Activated T-helper 17 cell treated with anti-CD3 and anti-CD28 coated beads, Interleukin-2, amount 50 U/mL, for 72 hours (primary cell): ENCODE measurements at places on chromosomes 7 and 10. TPM values are rescaled to one million over a fixed set of nuclear protein-coding genes. Genes with fewer than 3 reads are reported as not detected.

DNA sequence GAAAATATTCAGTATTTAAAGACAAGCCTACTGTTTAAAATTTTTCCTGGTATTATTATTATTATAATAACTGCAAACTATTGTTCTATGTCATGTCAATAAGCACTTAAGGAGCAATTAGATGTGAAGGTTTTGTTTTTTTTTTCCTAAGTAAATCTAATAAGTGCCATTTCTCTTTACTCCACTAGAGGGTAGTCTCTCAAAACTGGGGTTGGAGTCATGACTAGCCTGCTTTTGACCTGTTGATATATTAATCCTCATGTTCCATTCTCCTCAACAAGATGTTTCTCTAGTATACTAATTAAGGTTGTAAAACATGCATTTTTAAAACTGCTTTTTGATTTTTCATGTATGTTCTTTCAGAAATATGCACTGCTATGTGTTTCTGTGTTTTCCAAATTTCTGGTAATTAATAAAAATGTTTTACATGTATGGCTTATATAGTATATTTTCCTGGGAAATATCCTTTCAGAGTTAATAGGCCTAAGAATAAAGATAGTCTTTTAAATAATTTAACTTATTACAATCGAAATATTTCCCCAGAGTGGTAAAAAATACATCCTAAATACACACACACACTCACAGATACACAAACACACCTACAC is 1.0 kb upstream of the LRRN3 start:
- no peak overlapping the region for H3K27ac ChIP-seq
- peaks cover 35% of the 10 kb centered on the region for H3K4me1 ChIP-seq
- ATAC-seq, result no peak
- peaks cover 6% of the 10 kb centered on the region for H3K36me3 ChIP-seq

- H3K4me3 ChIP-seq, result peak overlapping the region; percentile 75
- no peaks in the 10 kb centered on the region for H3K27me3 ChIP-seq
- peak overlapping the region; percentile 62 for H3K27ac ChIP-seq
- H3K36me3 ChIP-seq, result peaks cover 22% of the 10 kb centered on the region
- ATAC-seq, result no peak
These were observed 880 bp upstream of the PIP4K2A start for GRCh38 chr10:22715290-22715625.

GRCh38 chr7:106717955-106718871 is 57.3 kb upstream of the CCDC71L start:
- peaks cover 21% of the 10 kb centered on the region for H3K4me1 ChIP-seq
- H3K27me3 ChIP-seq, result no peaks in the 10 kb centered on the region
- H3K27ac ChIP-seq, result no peak overlapping the region
- ATAC-seq, result peak; percentile 97
- H3K36me3 ChIP-seq, result no peaks in the 10 kb centered on the region

DNA sequence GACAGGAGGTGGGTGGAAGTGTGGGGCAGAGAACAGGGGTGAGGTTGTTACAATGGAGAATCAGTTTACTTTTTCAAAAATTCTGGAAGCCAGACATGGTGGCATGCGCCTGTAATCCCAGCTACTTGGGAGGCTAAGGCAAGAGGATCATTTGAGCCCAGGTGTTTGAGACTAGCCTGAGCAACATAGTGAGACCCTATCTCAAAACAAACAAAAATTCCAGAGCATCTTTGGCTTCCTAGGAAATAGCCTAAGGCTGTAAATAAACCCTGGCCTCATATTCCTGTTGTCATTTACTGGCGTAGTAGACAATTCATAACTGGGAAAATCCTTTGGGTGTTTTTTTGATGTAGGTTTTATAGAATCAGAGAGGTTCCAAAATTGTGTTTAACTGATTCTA is 44.0 kb downstream of the GBF1 start:
- H3K4me3 ChIP-seq, result no peak overlapping the region
- no peak for ATAC-seq
- no peaks in the 10 kb centered on the region for H3K27me3 ChIP-seq
- H3K4me1 ChIP-seq, result peaks cover 28% of the 10 kb centered on the region
- no peak overlapping the region for H3K27ac ChIP-seq

DNA sequence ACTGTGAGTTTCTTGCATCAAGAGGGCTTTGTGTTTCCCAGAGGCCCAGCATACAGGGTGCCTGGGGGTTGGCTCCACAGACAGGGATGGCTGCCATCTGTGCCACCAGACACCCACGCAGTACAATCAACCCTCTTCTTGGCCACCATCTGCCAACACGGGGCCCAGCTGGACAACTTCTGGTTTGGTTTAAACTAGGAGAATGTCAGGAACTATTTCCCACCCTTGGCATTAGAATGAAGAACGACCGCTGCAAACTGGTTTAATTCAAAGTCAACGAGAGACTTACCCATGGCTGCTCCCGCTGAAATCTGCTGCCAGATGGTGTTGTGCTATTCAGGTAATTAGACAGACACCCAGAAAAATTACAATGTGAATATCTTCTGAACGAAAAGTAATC is 27.8 kb downstream of the NMT2 start:
- H3K27ac ChIP-seq, result peak overlapping the region; percentile 43
- no peaks in the 10 kb centered on the region for H3K27me3 ChIP-seq
- H3K4me1 ChIP-seq, result peaks cover 22% of the 10 kb centered on the region
- ATAC-seq, result no peak
- peak overlapping the region; percentile 58 for H3K4me3 ChIP-seq
- peaks cover 58% of the 10 kb centered on the region for H3K36me3 ChIP-seq

Gene SSC4D
- total RNA-seq, result 0.50 TPM

DNA sequence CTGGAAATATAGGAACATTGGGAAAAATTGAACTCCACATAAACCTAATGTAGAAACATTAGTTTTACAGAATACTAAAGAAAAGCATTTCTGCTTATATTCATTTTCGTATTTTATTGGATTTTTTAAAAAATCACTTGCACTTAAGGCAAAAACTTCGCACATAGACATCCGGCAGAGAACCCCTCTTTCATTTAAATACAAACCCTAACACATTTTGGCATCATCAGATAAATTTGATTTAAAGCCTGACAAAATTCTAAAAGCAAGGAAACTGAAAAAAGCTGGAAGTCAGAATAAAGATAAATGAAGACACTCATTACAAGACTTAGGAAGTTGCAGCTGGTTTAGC is 396 bp upstream of the EXOC4 start:
- H3K4me1 ChIP-seq, result peaks cover 15% of the 10 kb centered on the region
- ATAC-seq, result no peak
- peak overlapping the region; percentile 90 for H3K27ac ChIP-seq
- peak overlapping the region; percentile 86 for H3K4me3 ChIP-seq

- H3K36me3 ChIP-seq, result no peaks in the 10 kb centered on the region
- no peak overlapping the region for H3K27ac ChIP-seq
- no peak for ATAC-seq
- no peaks in the 10 kb centered on the region for H3K4me1 ChIP-seq
- no peaks in the 10 kb centered on the region for H3K27me3 ChIP-seq
- H3K4me3 ChIP-seq, result no peak overlapping the region
These were observed 350.9 kb downstream of the ANKRD30A start for GRCh38 chr10:37476285-37476684.

GRCh38 chr10:2885288-2886278 is 181.8 kb upstream of the PFKP start:
- H3K4me1 ChIP-seq, result no peaks in the 10 kb centered on the region
- H3K4me3 ChIP-seq, result no peak overlapping the region
- no peak overlapping the region for H3K27ac ChIP-seq
- peaks cover 28% of the 10 kb centered on the region for H3K27me3 ChIP-seq
- no peak for ATAC-seq

- H3K4me3 ChIP-seq, result peak overlapping the region; percentile 95
- peaks cover 50% of the 10 kb centered on the region for H3K36me3 ChIP-seq
- H3K4me1 ChIP-seq, result peaks cover 21% of the 10 kb centered on the region
- ATAC-seq, result peak; percentile 15
- H3K27ac ChIP-seq, result peak overlapping the region; percentile 98
- H3K27me3 ChIP-seq, result no peaks in the 10 kb centered on the region
These were observed 572 bp downstream of the ATP5MF start for GRCh38 chr7:99465421-99465768.

DNA sequence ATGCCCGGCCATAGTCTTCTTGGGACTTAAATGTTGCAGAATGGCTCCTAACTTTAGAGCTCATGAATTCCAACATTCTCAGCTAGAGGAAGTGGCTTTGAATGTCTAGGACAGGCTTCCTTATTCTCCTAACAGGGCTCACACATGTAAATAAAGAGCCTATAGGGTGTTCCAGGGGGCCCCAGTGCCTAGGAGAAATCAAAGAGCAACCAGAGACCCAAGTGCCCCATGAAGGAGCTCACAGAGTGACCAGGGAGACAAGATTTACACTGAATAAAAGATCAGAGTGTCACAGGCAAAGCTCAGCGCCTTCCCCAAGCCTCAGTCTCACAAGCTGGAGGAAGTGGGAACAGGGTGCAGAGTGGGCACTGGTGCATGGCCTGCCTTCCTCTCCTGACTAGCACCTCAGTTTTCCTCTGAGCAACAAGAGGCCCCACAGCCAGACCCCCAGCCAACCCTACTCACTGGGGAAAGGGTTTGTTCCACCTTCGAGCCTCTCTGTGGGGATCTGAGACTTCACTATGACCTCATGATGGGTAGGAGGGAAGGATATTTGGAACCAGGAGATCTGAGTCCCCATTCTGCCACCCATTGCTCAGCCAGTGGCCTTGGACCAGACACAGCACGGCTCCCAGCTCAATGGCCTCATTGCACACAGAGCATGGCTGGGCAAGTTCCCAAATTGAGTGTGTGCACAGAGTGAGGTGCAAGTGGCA is 16.0 kb downstream of the TMEM273 start:
- H3K4me3 ChIP-seq, result peak overlapping the region; percentile 9
- H3K27me3 ChIP-seq, result no peaks in the 10 kb centered on the region
- no peak for ATAC-seq
- peak overlapping the region; percentile 56 for H3K27ac ChIP-seq

DNA sequence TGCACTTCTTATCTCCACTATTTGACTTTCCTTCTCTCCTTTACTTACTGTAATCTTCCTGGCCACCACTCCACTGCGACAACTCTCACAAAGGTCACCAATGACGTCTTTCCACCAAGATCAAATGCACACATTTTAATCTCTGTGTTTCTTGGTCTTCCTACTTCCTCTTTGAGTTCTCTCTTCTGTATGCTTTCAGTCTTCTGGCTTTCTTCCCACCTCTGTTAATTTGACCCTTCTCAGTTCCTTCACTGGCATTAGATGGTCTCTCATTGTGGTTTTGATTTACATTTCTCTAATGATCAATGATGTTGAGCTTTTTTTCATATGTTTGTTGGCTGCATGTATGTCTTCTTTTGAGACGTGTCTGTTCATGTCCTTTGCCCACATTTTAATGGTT is 31.9 kb downstream of the FAM107B start:
- peaks cover 7% of the 10 kb centered on the region for H3K4me1 ChIP-seq
- peak; percentile 58 for ATAC-seq
- H3K36me3 ChIP-seq, result no peaks in the 10 kb centered on the region
- H3K27ac ChIP-seq, result peak overlapping the region; percentile 69
- no peaks in the 10 kb centered on the region for H3K27me3 ChIP-seq

DNA sequence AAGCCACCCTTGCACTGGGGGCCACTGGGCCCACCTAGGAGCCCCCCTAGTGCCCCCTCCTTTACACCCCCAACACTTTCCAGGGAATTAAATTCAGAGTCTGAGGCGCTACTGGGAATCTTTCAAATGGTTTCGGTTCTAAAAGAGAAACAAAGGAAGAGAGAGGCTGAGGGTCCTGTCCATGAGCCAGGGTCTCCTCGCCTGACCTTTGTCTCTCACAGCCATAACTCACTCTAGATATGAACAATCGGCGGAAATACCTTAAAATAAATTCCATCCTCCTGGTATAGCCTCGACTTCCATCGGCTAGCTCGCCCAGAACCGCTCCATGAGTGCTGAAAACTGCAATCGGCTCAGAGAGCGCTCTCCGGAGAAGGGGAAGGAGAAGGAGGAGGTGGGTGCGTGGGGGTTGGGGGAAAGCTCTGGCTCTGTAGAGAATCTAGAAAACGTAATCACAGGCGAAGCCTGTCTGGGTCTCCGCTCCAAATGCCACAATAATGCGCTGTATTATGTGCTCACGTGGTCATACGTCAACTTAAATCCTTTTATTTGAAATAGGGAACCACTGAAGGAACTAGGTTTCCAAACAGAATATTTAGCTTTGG is 12.6 kb downstream of the HOXA4 start:
- H3K36me3 ChIP-seq, result no peaks in the 10 kb centered on the region
- H3K4me3 ChIP-seq, result no peak overlapping the region
- no peak overlapping the region for H3K27ac ChIP-seq
- no peaks in the 10 kb centered on the region for H3K4me1 ChIP-seq
- peaks cover 3% of the 10 kb centered on the region for H3K27me3 ChIP-seq

GRCh38 chr7:13898957-13899670 is 90.4 kb downstream of the ETV1 start:
- no peaks in the 10 kb centered on the region for H3K36me3 ChIP-seq
- no peak overlapping the region for H3K27ac ChIP-seq
- H3K27me3 ChIP-seq, result no peaks in the 10 kb centered on the region
- H3K4me3 ChIP-seq, result no peak overlapping the region
- ATAC-seq, result no peak
- H3K4me1 ChIP-seq, result peaks cover under 1% of the 10 kb centered on the region

DNA sequence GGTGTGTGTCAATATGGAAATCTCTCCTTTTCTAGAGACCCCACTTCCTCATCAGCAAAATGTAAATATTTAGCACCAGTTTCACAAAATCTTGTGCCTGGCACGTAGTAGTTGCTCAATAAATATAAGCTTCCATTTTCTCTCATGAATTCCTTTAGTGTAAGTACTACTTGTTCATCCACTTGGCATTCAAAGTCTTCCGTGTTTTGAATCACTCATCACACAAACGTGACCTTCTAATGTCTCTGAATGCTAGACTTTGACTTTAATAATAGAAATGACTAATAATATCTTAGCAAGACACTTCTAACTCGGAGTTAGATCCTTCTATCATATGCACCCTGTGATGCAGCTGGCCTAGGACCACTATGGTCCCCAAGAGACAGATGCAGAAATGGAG is 168.7 kb upstream of the ZNF32 start:
- H3K4me3 ChIP-seq, result no peak overlapping the region
- H3K36me3 ChIP-seq, result no peaks in the 10 kb centered on the region
- peaks cover 24% of the 10 kb centered on the region for H3K4me1 ChIP-seq
- no peak for ATAC-seq
- no peaks in the 10 kb centered on the region for H3K27me3 ChIP-seq
- no peak overlapping the region for H3K27ac ChIP-seq

- no peaks in the 10 kb centered on the region for H3K27me3 ChIP-seq
- no peak overlapping the region for H3K27ac ChIP-seq
- H3K4me3 ChIP-seq, result no peak overlapping the region
These were observed 5.4 kb upstream of the PWWP2B start for GRCh38 chr10:132391676-132392020.

Gene PI4K2A
- 12.4 TPM for total RNA-seq

Gene CLRN3
- not detected for total RNA-seq

DNA sequence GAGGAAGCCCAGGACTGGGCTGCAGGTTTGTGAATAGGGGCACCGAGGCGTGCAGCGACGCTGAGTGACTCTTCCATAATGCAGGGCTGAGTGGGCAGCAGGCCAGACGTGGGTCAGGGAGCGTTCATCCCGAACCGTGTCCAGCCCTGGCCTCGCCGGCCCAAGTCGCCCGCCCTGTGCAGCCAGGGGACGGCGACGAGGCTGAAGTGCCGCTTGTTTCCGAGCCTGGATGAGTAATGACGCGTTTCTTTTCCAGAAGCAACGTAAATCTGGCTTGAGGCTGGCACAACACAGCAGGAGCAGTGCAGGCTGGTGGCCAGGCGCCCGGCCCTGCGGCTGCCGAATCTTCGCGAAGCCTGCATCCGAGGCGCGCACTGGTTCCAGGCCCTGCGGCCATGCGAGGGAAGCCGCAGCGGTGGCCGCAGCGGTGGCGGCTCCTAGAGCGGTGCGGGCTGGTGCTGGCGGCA is 74.0 kb upstream of the SEC61G start:
- peaks cover 13% of the 10 kb centered on the region for H3K27me3 ChIP-seq
- no peak for ATAC-seq
- no peak overlapping the region for H3K27ac ChIP-seq

- no peak for ATAC-seq
- no peaks in the 10 kb centered on the region for H3K36me3 ChIP-seq
- H3K27ac ChIP-seq, result no peak overlapping the region
These were observed 80.9 kb upstream of the VWC2 start for GRCh38 chr7:49692516-49692915.
